ENCODE measurements at places on chromosomes 2 and 18. TPM values are rescaled to one million over a fixed set of nuclear protein-coding genes. Genes with fewer than 3 reads are reported as not detected.

The SERPINB13 gene
- not detected for polyA plus RNA-seq

The CERKL gene
- polyA plus RNA-seq: not detected

The CPO gene
- polyA plus RNA-seq: 0.07 TPM

The SULT1C4 gene
- polyA plus RNA-seq: 8.6 TPM

The C2orf80 gene
- not detected for polyA plus RNA-seq

The SERPINB3 gene
- not detected for polyA plus RNA-seq

The ST8SIA5 gene
- polyA plus RNA-seq: 0.76 TPM

The POTEC gene
- polyA plus RNA-seq: not detected

The NT5C1B gene
- polyA plus RNA-seq: not detected

The RAB6C gene
- polyA plus RNA-seq: not detected

The APLF gene
- 0.45 TPM for polyA plus RNA-seq

The PIEZO2 gene
- polyA plus RNA-seq: 15.2 TPM

The HOXD11 gene
- not detected for polyA plus RNA-seq
